ENCODE measurements at places on chromosomes 2 and 18.

DNA sequence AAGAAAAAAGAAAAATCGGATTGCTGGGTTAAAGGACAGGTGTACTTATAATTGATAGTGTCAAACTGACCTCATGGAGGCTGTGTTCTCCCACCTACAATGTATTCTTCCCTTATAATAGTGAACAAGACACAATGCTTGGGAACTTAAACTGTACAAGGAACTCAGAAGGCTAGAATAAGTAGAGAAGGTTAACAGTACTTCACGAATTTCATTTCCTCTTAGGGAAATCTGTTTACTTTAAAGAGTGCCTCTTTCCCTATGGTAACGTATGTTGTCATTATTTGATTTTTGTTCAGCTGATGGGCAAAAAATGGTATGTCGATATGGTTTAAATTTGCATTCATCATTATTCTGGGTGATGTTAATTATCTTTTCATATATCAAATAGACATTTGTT, 9.2 kb upstream of the HK2 start:
- no peak for DNase-seq

GRCh38 chr2:42906557-42907411, 114.4 kb upstream of the HAAO start:
- no peak for DNase-seq

- no peak for DNase-seq
Measured at GRCh38 chr2:10686176-10686730, 3.5 kb downstream of the NOL10 start.

- no peak for DNase-seq
Measured at GRCh38 chr18:38047820-38048219, 482.2 kb upstream of the CELF4 start.

DNA sequence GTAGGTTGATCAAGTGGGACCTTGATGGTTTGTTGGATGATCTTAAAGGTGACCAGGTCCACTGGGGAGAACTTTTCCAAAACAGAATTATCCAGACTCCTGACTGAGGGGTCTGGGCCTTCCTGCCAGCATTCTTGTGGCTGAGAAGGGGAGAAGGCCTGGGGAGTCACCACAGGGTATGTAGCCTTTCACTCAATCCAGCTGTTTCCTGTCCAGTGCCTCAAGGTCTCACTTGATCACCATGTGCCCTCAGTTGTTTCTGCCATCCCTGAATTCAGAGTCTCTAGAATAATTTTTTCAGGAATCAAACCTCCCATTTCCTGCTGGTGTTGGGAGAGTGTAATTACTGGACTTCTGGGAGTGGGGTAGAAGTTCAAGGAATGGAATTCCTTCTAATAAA, 54.4 kb upstream of the TANC1 start:
- DNase-seq: no peak

DNA sequence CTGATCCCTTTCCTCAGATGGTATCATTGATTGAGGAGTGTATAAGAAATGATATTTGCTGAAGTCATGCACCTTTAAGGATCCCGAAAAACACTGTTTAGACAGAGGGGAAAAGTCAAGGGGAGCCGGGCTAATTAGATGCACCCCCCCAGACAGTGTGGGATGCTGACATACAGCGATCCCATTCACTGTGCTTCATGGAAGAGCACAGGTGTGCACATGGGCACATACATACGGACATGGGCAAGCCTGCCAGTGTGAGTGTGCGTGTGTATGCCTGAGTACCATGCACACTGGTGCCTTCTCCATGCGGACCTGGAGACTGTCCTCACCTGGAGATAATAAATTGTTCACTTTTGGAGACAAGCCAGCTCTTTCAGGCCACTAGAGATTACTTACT, 22.6 kb downstream of the MEIS1 start:
- DNase-seq: no peak

DNA sequence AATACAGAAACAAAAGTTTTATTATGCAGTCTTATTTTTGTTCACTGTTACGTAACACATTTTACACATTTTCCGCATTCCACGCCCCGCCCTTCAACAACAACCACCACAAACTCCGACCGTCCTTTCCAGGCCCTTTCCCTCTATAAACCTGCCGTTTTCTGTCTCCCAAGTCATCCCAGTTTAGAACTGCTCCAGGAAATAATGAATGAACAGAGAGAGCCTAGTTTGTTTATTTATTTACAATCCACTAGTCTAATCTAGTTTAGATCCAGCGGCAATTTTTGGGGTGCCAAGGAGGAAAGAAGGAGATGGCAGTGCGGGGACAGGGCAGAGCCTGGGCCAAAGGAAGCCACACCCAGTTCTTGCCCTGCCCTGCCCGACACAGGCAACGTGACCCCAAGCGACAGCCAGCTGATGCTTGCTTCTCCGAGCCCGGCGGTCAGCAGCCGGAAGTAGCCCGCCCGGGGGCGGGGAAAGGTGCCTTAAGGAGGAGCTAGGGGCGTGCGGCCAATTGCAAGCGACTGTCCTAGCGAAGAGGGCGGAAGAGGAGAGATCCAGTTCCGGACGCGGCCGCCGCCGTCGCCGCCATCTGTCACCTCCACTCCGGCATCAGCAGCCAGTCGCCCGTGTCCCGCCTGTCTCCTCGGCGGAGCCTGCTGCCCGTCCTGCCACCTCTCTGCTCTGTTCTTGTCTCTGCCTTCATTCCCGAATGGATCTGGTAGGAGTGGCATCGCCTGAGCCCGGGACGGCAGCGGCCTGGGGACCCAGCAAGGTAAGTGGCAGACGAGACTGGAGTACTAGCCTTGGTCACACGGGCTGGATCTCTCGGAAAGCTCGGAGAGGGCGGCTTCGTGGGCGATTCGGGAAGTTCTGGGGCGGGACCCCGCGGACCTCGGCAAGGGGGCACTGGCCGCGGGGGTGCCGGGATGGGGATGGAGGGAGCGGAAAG, at the start of gene RIOK3:
RIOK3 (plus strand) TSS at position 560 of the 952 bp plus-strand sequence; CDS start at position 713, 153 bp downstream.
- peak; percentile 86 for DNase-seq

GRCh38 chr2:20174410-20174809, 50.5 kb downstream of the SDC1 start:
- no peak for DNase-seq

DNA sequence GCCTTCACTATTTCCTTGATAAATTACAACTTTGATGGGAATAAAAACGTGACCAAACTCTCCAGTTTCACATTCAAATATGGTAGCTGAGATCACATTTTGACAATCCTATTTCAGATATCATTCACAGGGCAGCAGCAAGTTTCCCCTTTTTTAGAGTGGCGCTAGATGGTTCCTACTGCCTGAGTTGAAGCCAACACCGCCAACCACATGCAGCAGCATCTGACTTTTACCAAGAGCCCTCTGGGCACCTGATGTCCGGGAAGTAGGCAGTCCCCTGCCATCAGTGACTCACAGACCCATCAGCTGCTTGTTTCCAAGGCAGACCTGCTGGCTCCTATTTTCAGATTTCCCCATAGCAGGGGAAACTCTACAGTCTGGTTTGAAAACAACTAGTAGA, 4.0 kb upstream of the MREG start:
- no peak for DNase-seq

GRCh38 chr2:108268001-108268400, 20.7 kb upstream of the SULT1C2 start:
- DNase-seq: no peak

DNA sequence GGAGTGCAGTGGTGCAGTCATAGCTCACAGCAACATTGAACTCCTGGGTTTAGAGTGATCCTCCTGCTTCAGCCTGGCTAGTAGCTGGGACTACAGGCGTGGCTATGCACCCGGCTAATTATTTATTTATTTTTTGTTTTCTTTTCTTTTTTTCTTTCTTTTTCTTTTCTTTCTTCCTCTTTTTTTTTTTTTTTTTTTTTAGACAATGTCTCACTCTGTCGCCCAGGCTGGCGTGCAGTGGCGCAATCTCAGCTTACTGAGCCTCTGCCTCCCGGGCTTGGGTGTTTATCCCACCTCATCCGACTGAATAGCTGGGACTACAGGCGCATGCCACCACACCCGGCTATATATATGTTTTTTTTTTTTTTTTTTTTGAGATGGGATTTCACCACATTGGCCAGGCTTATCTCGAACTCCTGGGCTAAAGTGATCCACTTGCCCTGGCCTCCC, 1.4 kb upstream of the ANXA4 start:
- no peak for DNase-seq

- no peak for DNase-seq
Measured at GRCh38 chr18:28404694-28405093, 227.8 kb upstream of the CDH2 start.

GRCh38 chr2:221454459-221455105, 117.5 kb downstream of the EPHA4 start:
- no peak for DNase-seq

GRCh38 chr18:60668583-60668982, 296.0 kb upstream of the MC4R start:
- DNase-seq: no peak

GRCh38 chr2:27593240-27593639, 10.4 kb downstream of the ZNF512 start:
- DNase-seq: no peak

DNA sequence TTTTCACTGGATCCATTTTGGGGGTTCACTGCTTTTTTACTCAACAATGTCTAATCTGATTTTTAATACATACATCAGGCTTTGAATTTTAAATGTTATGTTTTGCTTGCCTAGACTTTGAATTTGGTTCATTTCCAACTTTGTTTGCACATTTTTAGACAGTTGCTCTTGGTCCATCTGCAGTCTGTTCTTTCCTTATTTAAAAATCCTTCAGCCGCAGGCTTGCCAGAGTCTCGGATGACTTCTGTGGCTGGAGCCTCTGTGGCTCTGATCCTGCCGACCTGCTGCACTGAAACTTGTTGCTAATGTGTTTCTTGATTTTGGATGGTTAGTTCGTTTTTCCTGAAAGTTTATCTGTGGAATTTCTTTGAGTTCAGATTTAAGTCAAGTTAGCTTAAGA, 172.0 kb upstream of the ALKAL2 start:
- DNase-seq: no peak

DNA sequence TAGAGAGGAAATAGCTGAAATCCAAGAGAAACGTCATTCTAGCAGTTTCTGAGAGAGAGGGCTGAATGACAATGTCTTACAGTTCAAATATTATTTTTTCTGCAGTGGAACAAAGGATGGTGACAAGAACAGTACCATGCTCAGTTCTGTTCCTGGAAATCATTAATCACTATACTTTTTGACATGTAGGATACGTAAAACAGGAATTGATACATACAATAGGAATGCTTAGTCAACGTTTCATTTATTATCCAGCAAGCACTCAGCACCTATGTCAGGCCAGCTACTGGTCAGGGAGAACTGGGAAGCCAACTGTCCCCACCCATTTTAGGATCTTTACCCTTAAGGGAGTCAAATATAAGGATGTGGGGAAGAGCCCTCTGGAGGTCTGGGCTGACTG, 114.7 kb downstream of the DHRS9 start:
- no peak for DNase-seq

DNA sequence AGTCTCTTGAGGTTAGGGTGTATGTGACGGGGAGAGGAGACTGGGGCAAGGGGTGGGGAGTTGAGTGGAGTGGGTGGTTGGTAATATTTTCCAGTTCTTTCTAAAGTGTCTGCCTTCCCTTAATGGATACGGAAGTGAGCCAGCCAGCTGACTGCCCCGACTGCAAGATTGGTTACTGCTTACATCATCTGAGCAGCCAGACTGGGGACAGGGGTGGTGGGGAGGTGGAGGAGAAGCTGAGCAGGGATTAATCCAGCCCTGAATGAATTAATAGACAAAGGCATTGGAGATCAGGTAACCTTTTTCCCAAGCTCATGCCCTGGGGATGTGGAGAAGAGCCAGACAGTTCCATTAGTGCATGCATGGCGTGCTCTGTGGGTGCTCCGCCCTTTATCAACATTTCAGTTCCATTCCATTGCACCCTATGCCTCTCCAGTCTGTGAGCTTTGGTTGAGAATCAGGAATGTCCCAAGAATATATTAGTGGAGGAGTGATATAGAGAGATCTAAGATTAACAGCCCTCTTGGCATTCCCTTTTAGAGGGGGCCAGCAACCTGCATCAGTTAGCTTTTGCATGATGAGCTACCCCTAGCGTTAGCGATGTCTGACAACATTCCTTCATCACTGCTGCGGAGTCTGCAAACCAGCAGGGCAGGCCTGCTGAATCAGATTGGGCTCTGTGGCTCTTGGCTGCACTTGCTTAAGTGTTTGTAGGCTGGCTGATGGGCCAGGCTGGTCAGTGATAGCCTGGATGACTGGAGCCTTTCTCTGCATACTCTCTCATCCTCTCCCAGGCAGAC, 67.4 kb downstream of the TNP1 start:
- DNase-seq: no peak

DNA sequence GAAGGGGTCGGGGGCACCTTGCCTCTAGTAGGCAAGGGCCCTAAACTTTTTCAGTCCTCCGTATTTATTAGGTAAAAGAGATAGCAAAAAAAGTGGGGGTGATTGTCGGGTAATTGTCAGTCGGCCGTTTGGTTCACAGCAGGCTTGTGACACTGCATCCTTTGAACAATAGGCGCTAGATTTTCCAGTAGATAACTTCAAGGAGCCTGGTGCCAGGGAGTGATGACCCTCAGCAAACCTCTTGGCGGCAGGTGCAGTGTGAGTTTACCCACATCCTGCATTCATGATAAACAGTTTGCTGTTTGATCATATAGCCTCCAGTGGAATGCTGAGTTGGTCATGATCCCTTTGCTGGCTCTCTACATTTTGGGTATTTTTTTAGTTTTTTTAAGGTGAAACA, 22.9 kb downstream of the SERPINB8 start:
- DNase-seq: no peak

GRCh38 chr2:70561893-70562292, 8.3 kb upstream of the TGFA start:
- no peak for DNase-seq

GRCh38 chr18:24516261-24516660, 55.8 kb downstream of the HRH4 start:
- no peak for DNase-seq

DNA sequence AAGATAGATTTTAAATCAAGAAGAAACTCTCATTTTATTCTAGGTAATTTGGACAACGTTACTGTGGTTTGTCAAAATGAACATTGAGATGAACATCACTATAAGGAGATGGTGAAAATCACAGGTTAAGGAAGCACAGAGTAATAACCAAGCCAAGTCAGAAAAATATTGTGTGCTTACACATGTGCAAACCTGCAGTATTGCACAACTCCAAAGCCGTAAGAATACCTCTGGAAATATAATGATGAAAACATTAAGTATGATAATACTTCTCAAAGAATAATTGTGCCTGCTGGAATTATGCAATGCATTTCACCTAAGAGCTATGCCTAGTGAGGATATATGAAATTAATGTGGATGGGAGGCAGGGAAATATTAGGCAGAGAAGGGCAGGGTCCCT, 21.1 kb upstream of the GALNT5 start:
- no peak for DNase-seq

DNA sequence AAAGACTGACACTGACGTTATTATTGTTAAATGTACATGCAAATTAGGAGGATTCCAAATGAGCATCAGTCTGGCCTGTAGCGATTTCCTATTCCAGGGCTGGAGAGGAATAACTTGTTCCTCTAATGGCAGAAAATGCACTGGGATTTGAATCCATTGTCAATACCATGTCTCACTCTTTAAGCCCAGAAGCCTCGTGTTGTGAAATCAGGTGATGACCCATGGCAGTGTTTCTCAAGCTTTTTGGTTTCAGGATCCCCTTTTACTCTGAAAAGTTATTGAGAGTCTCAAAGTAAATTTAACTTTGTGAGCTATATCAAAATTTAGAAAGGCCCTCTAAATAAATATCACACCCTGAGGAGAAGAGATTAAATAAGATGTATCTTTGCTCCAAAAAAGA, 279.2 kb downstream of the GALR1 start:
- no peak for DNase-seq

GRCh38 chr18:5556310-5556974, 12.6 kb upstream of the EPB41L3 start:
- no peak for DNase-seq

GRCh38 chr2:159613651-159614285, 2.6 kb downstream of the BAZ2B start:
- DNase-seq: no peak

Data from activated T-cell treated with anti-CD3 and anti-CD28 coated beads, Interleukin-2, amount 50 U/mL, for 1 hour (primary cell).